Effector memory CD4-positive, alpha-beta T cell (primary cell): ENCODE measurements at places on chromosomes 1 and 21.
A peak's percentile ranks its signal among the peaks of the same experiment; 100 is the strongest.

- no peak for DNase-seq
Observed at GRCh38 chr1:204544321-204544720, 28.1 kb downstream of the MDM4 start.

DNA sequence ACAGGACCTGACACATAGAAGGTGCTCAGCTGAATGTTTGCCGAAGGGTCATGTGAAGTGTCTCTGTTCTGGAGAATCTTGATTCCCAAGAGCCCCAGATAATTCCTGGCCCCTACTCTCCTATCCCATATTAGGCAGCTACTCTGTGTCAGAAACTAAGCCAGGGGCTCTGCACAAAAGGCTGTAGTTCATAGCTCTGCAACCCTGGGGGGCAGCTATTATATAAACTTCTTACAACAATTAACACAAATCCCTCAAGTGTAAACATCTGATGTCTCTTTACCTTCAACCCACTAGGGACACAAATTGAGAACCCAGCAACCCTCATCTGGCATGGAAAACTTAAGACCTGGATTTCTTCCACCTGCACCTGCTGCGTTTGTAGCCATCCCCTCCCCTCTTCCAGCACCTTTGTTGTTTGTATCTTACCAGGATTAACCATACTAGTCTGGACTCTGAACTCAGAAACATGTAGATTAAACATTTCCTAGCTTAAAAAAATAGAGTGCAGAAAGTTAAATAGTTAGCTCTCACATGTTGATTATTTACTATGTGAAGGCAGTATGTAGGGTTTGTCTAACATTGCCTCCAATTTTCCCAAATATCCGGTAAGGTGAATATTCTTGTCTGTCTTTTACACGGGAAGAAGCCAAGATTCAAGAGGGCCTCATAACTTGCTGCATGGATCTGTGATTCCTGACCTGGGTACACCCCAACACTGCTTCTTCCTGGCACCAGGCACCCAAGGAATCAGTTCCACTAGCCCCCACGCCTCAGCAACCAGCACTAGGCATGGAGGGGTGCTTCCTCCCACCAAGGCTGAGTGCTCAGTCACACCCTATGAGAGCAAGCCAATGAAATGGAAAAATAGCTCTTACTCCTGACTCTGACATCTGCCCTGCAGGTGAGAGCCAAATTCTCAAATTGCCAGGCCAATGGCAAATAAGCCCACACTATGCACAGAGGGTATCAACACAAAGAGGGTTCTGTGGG, 220.7 kb upstream of the HOOK1 start:
- no peak for DNase-seq

DNA sequence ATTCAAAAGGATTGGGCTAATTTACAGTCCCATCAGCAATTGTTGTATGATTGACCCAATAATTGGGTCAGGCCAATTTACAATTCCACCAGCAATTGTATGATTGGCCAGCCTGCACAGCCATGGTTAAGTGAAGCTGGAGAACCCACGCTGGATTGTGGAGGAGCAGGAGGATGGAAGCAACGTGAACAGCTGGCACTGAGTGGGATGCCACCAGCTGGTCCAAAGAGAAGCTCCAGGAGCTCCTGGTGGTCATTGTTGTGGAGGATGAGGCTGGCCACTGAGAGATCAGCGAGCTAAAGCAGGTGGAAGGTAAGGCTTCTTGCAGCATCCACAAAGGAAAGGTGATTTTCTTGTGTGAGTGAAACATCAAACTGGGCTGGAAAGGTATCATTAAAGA, 23.2 kb upstream of the EFCAB14 start:
- no peak for DNase-seq

GRCh38 chr1:112369392-112370285, 26.4 kb upstream of the CTTNBP2NL start:
- peak; percentile 68 for DNase-seq

- DNase-seq, result no peak
Observed at GRCh38 chr1:3086272-3086974, 17.4 kb downstream of the PRDM16 start.

DNA sequence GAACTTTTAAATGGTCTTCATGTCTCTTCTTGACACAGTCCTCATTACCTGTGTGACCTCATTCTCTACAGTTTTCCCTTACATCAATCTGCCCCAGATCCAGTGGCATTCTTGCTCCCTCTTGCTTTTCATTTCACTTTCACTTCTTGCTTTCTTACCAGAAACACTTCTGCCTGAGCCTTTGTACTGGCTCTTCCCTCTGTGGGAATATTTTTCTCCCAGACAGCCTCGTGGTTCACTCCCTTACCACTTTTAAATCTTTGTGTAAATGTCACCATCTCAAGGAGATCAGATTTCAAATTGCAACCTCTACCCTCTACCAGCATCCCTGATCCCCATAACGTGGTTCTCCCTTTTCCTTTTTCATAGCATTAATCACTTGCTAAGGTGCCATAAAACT, 73.2 kb downstream of the DISC1 start:
- DNase-seq, result no peak

- DNase-seq, result no peak
Observed at GRCh38 chr1:6166655-6167390, 13.3 kb downstream of the CHD5 start.

- DNase-seq, result no peak
Observed at GRCh38 chr1:64404202-64404601, 65.7 kb upstream of the CACHD1 start.

DNA sequence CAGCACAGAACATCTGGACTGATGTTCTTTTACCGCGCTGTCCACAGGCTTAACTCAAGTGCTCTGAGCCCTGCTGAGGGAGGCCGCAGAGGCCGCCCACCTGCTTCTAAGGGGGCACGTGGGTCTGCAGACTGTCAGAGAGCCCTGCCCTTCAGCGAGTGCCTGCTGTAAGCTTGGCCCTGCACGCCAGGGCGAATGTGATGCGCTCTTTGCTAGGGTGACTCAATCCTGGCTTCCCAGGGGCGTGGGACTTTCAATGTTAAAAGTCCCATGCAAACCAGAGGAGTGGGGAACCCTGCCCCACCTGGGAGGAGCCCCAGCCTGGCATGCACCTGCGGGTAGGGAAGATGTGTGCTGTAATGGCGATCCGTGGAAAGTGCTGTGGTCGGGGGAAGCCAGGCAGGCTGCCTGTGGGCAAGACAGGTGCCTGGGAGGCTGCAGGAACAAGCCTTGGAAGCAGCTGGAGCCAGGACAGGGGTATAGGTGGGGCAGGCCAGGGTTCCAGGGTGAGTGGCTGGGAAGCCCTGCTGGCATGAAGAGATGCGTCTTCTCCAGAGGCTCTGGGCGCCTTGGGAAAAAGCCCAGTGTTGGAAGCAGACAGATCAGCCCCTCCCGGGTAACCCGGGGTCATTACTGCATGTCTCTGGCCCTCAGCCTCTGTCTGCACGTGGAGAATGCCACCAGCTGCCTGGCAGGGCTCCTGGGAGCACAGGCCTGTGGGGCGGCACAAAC, 594 bp upstream of the PANK4 start:
- no peak for DNase-seq
